ENCODE measurements at places on chromosomes 16 and 17. TPM values are rescaled to one million over a fixed set of nuclear protein-coding genes. Genes with fewer than 3 reads are reported as not detected.

DNA sequence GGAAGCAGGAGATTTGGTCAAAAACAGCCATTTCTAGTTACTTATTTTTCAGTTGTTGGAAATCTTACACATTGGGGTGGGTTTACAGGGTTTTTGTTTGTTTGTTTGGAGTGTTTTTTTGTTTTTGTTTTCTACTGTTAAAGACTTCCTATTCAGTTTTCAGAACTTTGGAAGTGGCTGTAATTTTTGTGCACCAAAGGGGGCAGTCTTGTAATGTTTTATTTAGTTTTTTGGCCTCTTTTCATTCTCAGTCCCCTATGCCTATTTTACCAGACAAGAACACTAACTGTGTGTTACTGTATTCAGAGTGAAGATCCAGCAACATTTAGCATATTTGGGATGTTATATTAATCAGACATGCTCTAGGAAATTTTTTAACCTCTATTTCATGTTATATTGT is 20.6 kb downstream of the TPPP3 start:
- peak; percentile 16 for DNase-seq

- no peak for DNase-seq
Measured at GRCh38 chr17:78107457-78107856, 21.1 kb downstream of the TMC6 start.

DNA sequence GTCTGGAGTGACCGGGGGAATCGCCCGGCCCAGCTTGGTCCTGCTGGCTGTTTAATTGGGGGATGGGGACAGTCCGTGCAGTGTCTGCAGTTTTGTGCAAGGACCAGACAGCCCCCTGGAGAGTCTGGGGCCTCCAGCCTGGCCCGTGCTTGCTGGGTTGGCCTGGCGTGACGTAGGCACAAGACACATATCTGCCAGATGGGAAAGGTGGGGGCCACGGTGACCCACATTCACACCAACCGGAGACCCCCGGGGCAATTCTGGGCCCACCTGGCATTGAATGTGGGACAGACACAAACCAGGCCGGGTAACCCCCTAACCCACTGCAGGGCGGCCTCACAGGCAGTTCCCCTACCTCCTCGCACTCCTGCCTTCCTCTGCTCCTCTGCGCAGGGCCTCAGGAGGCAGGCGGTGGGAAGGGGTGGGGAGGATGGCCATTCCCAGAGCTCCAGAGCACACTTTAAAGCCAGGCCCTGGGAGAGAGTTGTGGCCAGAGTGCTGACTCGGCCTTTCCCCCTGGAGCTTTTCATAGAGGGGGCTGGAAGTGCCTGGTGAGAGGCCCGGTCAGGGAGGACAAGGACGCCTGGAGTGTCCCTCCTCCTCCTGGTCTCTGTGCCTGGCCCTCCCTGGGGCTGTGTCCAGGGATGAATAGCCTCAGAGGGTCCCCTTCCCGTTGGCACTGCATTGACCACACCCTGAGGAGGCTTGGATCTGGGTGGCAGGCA is 1.5 kb downstream of the MRC2 start:
- no peak for DNase-seq

- DNase-seq, result no peak
Measured at GRCh38 chr16:49858200-49859124, 2.5 kb upstream of the ZNF423 start.

- DNase-seq, result no peak
Measured at GRCh38 chr16:9821331-9821730, 360.9 kb downstream of the GRIN2A start.

DNA sequence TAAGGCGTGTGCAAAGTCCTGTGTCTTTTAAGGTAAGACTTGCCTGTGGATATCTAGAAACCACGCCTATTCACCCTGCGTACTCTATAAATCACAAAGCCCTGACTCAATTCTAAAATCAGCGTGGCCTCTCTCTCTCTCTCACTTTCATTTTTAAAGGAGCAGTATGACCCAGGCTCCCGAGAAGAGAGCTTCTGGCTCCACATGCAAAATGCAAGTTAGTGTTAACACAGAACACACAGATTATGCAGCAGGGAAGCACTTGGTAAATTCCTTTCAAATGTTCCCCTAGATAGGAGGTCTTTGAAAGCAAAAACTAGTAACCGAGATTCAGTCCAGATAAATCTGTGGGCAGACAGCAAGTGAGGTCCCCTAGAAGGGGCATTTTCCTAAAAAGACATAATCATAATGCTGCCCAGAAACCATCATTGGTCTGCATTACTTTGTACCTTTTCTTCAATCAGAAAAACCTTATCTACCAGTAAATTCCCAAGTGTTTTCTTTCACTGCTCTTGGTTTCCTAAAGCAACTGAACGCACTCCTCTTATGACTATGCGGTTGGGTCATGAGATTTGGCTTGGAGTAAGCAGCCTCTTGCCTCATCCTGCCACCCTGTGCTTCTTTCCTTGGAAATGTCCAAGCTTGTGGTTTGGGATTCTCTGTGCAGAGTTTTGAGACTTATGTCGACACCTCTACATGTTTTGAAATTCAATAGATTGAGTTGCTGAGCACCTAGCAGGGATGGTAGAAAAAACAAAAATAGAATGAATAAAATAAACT is 31.7 kb upstream of the KCNJ2 start:
- DNase-seq, result peak; percentile 5

DNA sequence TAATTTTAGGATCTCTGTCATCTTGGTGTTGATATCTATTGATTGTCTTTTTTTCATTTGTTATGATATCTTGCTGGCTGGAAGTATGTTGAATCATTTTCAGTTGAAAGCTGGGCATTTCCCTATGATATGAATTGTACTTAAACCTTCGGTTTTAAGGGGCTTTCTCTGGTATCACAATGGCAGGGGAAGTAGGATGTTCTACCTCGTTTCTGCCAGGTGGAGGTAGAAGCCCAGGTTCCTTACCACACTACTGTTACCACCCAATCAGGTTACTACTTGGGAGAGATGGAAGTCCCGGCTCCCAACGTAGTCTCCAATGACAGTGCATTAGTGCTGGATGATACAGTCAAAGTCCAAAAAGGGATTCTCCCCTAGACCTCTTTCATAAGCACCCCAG is 281.7 kb upstream of the TBX2 start:
- no peak for DNase-seq

DNA sequence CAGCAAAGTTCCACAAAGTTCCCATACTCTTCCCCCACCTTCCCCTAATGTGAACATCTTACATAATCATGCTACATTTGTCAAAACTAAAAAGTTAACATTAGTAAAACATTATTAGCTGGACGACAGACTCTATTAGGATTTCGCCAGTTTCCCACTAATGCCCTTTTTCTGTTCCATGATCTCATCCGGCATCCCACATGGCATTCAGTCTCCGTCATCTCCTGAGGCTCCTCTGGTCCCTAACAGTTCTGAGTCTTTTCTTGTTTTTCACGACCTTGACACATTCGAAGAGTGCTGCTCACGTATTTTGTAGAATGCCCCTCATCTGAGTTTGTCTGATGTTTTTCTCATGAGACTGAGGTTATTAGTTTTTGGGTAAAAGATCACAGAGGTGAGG is 8.8 kb upstream of the MPRIP start:
- no peak for DNase-seq

GRCh38 chr17:2860045-2860444 is 63.8 kb downstream of the RAP1GAP2 start:
- DNase-seq, result no peak

GRCh38 chr16:62700426-62701294 is 664.4 kb upstream of the CDH8 start:
- DNase-seq, result no peak

DNA sequence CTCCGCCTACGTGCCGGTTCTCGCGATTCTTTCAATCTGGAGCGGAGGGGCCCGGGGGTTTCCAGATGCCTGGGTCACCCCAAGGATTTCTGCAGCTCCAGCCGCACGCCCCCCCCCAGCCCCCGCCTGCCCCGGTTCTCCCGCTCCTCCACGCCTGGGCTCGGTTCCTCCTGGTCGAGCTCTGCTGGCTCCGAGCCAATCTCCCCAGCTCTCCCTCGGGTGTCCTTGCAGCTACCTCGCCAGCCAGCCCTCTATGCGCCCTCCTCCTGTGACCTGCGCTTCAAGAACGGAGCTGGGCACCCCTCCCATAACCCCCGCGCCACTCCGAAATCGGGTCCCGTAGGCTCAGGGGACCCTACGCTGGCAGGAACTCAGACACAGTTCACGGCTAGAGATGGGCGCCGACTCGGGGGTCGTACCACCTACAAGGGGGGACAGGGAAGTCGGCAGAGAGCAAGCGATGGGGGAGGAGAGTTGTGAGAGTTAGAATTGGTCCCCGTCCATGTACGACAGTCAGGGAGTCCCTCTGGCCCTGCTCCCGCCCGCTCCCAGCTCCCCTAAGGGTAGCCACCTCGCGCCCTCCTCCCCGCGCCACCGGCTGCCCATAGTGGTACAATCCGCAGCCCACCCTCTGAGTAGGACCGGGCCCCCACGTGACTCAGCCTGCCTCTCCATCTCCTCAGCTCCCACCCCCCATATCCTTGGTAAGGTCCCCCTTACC is 961 bp downstream of the FGF11 start:
- peak; percentile 58 for DNase-seq

DNA sequence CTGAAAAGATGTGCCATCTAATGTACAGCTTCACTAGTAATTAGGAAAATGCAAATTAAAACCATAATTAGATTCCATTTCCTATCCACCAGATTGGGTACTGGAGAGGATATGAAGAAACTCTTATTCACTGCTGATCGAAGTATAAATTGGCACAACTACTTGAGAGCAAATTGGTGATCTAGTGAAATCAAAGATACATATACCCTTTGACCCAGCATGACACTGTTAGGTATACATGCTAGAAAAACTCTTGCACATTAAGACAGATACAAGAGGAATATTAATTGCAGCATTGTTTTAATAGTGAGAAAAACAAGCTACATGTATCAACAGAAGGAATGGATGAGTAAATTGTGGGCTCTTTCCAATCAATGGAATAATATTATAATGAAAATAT is 48.8 kb downstream of the BRIP1 start:
- no peak for DNase-seq

- peak; percentile 53 for DNase-seq
Measured at GRCh38 chr16:12356632-12357340, 380.3 kb downstream of the SNX29 start.

DNA sequence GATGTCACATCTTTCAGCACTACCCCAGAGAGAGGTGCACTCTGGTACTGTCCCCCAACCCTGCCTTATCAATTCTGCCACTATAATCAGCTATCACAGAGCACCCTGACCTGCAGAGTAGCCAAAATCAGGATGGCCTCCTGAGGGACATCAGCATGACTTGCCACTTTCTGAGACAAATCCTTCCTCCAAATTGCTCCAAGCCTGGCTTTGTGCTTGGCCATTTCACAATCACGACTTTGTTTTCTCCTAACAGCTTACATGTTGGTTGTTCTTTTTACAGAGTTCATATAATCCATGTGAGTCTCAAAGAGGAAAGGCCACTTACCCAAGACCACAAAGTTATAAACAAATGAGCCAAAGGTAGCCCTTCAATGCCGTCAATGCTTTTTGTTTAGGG is 449.0 kb upstream of the CDH5 start:
- DNase-seq, result no peak

DNA sequence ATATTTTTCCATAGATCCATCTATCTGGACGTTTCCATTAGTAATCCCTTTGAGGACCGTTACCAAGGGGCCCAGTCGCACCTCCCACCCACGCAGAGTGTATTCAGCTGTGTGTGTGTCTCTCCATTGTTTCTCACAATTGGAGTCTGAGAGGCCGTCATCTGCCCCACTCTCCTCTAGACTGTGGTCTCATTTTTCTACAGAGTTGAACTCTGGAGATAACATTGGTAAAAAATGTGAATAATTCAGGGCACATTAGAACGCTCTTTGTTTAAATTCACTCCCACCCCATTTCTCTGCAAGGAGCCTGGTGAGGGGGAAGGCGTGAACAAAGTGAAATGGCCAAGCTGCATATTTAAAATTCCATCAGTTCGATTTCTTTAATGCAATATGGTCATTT is 333.1 kb upstream of the MAF start:
- DNase-seq, result no peak

- DNase-seq, result peak; percentile 52
Measured at GRCh38 chr17:51258756-51259563, 889 bp downstream of the MBTD1 start.

DNA sequence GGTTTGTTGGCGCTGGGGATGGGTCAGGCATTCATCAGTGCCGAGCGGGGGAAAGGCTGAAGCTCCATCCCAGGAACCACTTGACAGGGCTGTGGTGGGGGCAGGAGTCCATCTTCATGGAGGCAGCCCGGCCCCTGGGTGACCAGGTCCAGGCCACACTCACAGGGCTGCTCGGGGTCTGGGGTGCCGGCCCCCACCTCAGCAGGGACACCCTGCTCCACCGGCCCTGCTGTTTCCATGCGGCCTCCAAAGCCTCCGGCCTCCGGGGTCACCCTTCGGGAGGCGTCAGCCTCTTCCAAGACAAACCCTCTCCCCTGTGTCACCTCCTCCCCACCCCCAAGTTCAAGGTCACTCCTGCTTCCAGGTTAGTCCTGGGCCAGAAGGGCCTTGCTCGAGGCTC is 22.1 kb downstream of the GALNS start:
- no peak for DNase-seq

DNA sequence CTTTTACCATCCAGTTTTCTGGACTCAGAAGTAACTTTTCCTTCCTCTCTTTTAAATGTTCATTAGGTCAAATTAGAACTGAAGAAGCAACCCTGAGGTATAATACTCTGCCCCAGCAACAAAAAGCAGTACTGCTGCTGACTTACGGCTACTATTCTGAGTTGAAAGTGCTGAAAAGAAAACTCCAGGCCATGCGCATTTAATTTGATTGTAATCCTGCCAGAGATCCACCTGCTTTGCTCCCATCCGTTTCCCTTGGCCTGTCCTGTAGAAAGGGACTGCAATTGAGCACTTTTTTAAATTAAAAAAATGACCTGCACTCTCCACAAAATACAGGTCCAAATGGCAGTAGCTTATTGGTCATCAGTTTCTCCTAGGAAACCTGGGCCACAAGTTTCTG is 61.6 kb downstream of the PITPNC1 start:
- no peak for DNase-seq

DNA sequence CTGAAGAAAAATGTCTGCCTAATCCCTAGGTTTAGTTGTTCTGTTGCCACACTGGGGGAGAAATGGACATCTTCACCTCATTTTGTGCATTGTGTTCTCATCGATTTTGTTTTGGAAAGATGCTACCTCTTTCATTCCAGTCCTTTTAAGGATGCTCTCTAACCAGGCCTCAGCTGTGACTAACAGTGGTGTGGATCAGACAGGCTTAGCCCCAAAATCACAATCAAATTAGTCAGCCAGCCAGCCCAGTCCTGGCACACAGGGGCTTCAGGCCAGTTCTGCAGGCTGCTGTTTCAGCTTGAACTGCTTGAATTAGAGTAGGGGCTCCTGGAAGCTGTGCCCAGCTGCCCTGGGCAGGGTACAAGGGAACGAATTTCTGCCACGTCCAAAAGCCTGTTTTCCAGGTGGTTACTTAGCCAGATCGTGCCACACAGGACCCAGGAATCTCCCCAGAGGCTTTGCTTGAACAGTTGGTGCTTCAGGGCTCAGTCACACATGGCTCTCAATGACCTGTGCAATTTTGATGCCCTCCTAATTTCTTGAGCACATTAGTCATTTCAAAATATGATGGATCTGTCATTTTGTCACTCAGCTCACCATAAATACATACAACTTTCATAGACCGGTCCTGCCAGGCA is 60.7 kb downstream of the CLEC16A start:
- no peak for DNase-seq

DHX58 gene
- 19.4 TPM for total RNA-seq

CES3 gene
- 1.9 TPM for total RNA-seq

SPATA32 gene
- not detected for total RNA-seq

ITGA2B gene
- total RNA-seq, result 0.63 TPM

PRSS36 gene
- total RNA-seq, result 1.0 TPM

KRTAP9-4 gene
- total RNA-seq, result not detected
